Activated naive CD4-positive, alpha-beta T cell (primary cell): ENCODE measurements at places on chromosomes 2 and 18.

DNA sequence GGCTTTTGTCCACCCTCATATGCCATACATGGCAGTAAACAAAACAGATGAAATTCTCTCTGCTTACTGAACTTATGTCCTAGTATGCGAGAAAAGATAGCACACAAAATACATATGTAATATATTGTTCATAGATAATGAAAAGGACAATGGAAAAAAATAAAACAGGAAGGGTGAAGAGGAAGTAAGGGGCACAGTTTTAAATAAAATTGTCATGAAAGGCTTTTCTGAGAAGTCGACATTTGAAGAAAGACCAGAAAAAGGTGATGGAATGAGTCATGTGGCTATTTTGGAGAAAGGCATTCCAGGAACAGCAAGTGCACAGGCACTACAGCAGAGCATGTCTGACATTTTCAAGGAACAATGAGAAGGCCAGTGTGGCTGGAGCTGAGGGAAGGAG, 56.4 kb downstream of the KCNH7 start:
- no peak for DNase-seq

DNA sequence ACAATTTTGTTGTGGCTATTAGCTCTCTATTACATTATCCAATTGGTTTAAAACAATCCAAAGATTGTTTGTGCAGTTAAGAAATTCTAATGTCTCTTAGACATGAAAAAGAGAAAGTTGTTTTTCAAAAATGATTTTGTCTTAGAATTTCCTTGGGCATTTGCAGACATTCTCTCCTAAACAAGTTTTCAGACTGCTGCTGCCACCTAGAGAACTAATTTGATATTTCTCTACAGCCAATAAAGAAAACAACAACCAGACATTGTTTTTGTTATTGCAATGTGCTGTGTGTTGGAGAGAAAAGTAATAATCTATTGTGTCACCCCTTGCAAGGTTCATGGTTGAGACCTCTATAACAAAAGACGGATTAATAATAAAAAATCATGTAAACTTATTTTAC, 119.0 kb upstream of the SYT4 start:
- DNase-seq = no peak

DNA sequence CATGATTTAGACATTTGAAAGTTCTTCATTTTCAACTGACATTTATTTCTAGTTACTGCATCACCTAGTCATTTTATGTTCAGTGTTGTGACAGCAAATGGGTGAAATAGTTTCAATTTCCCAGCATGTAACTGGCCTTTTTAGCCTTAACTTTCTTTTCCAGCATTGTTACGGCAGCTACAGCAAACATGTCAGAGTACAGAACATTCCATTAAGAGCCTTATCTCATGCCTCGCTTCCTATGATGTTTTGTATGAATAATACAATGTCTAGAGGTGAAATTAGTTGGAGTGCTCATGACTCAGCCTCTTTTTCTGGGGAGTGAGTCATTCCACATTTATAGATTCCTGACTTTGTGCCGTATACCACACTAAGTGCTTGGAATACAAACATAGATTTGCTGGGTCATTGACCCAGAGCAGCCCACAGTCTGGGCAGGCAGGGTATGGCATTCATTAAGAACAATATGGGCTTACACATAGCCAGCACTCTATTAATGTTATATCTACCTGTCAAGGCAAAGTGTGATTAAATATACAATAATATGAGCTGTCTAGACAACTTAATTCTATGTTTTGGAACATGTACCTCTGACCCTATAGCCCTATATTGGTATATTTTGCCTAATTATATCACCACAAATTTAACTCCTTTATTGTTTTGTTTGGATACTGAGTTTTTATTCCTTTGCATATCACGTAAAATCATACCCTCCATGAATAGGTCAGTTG, 72.2 kb downstream of the MAP2 start:
- no peak for DNase-seq

- DNase-seq = no peak
Observed at GRCh38 chr2:175003875-175004729, 1.1 kb downstream of the CHN1 start.

DNA sequence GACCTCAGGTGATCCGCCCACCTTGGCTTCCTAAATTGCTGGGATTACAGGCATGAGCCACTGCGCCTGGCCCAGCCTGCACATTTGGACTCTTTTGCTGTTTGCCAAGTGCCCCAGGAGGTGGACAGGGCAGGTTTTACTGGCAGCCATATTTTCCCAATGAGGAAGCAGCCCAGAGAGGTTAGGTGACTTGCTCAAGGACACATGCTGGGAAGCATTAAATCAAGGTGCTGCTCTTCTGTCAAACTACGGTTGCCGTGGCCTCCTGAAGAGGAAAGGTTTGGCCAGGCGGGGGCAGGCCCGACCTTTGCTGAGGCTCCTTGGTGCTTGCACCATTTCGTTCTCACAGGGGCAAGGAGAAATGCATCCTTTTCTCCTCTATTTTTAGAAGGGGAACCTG, 44.0 kb downstream of the DNMT3A start:
- no peak for DNase-seq

DNA sequence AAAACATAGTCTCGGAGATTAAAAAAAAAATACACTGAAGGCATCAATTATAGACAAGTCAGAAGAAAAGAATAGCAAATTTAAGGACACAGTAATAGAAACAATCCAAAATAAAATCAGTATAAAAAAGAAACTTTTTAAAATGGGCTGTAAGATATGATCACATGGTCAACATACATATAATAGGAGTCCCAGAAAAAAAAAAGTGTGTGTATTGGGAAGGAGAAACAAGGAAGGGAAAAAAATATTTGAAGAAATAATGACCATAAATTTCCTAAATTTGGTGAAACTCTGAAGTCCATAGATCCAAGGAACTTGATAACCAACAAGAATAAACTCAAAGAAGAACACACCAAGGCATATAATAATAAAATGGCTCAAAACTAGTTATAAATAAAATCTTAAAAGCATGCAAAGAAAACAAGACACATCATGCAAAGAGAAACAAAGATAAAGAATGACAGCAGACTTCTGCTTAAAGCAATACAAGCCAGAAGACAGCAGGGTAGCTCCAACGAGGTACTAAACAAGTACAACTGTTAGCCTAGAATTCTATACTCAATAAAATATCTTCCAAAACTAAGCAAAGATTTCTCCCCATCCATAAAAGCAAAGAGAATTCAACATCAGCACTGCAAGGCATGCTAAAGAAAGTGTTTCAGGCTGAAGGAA, 115.1 kb downstream of the NBAS start:
- no peak for DNase-seq

- DNase-seq = no peak
Observed at GRCh38 chr2:161857920-161858319, 216.1 kb downstream of the DPP4 start.

DNA sequence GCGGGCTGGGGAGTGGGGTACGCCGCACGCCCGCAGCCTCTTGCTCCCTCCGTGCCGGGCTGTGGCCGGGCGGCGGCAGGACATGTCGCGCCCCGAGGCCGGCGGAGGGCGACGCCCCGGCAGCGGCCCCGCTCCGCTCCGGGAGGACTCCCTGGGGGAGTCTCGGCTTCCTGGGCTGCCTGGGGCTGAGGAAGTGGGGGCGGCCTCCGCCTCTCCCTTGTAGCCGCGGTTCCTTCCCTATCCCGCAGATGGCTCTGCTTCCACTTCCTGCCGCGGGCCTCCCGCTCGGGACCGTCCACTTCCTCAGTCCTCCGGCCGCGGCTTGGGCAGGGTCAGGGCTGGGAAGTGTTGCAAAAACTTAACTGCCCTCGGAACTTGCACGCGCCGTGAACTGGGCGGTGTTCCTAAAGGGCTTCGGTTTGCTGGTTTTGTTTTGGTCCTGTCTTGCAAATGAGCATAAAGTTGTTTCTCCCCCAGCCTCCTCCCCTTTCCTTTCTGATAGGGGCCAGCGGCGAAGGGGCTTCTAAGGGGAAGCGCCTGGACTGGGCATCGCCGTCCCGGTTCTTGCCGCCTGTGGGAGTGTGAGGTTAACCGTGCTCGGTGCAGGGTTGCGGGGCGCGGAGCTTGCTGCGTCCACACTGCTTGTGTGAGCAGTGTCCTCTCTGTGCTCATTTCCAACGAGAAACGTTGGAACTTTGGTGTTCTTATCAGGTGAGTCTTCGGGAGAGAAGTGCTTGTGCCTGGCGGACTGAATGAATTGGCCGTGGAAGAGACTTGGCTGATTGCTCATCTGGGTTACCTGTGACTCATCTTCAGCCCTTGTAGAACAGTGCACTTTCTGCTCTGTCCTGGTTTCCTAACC, 600 bp downstream of the RALB start:
- DNase-seq = peak; percentile 31

DNA sequence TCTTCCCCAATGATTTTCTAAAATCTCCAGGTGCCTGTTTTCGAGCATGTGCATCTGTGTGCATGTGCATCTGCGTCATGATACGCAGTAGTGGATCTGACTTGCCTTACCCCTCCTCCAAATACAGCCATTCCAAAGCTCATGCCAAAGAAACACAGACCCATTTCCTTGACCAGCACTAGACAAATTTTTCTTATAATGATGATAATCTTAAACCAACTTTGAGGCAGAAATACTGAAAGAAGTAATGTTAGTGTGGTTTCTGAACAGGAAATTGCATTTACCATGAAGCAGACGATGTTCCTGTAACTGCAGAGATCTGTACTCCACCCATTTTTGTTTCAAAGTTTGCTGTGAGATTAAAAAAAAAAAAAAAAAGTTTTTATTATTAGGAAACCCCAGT, 25.6 kb downstream of the CYTIP start:
- no peak for DNase-seq

GRCh38 chr2:186431306-186431705, 54.8 kb upstream of the ZC3H15 start:
- no peak for DNase-seq

GRCh38 chr2:221073326-221074049, 498.6 kb downstream of the EPHA4 start:
- no peak for DNase-seq

GRCh38 chr18:39057423-39058064, 1491.9 kb upstream of the CELF4 start:
- DNase-seq = no peak

GRCh38 chr2:210671065-210671464, 114.7 kb downstream of the CPS1 start:
- DNase-seq = no peak

- DNase-seq = peak; percentile 9
Observed at GRCh38 chr2:153519257-153519875, 40.8 kb upstream of the RPRM start.

GRCh38 chr2:200039724-200040650, 84.6 kb downstream of the MAIP1 start:
- no peak for DNase-seq

- DNase-seq = no peak
Observed at GRCh38 chr2:113390124-113390849, 47.2 kb upstream of the ZNG1B start.

DNA sequence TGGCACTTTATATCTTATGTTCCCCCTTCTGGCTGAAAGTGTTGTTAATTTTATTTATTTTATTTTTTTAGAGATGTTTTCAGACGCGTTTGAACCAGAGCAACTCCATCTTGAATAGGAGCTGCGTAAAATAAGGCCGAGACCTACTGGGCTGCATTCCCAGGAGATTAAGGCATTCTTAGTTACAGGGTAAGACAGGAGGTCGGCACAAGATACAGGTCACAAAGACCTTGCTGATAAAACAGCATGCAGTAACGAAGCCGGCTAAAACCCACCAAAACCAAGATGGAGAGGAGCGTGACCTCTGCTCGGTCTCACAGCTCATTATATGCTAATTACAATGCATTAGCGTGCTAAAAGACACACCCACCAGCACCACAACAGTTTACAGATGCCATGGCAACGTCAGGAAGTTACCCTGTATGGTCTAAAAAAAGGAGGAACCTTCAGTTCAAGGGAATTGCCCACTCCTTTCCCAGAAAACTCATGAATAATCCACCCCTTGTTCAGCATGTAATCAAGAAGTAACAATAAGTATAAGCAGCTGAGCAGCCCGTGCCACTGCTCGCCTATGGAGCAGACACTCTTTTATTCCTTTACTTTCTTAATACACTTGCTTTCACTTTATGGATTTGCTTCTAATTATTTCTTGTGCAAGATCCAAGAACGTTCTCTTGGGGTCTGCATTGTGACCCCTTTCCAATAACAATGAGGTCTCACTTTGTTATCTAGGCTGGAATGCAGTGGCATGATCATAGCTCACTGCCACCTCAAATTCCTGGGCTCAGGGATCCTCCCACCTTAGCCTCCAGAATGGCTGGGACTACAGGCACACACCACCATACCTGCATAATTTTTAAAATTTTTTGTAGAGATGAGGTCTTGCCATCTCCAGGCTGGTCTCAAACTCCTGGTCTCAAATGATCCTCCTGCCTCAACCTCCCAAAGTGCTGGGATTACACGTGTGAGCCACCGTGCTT, 55.9 kb downstream of the CACNB4 start:
- DNase-seq = no peak

DNA sequence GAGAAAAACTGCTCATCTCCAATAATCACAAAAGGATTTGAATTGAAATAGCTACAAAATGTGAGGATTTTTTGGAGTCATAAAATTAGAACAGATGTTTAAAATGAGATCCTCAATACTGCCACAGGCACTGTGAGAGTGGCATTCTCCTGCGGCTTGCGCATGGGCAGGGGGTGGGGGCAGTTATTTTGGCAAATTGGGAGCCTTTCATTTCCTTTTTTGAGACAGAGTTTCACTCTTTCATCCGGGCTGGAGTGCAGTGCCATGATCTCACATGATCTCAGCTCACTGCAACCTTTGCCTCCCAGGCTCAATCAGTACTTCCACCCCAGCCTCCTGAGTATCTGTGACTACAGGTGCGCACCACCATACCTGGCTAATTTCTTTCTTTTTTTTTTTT, 42.4 kb downstream of the POMC start:
- DNase-seq = no peak

DNA sequence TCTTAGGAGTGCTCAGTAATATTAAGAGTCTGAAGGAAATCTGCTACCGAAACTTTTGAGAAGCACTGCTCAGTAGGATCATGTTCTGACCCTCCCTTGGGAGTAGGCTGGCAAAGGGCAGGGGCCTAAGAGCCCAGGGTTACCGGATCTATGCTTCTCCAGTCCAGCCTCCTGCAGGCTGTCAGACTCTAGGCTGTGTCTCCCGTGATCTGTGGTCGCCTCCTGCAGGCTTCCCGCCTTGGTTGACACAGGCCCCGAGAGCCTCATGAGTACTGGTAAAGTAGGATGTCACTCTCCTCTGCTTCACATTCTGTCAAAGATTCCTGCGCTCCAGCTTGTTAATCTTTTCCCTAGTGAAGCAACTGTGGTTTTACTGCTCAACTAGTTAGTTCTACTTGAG, 647.8 kb upstream of the RAB6C start:
- DNase-seq = no peak

DNA sequence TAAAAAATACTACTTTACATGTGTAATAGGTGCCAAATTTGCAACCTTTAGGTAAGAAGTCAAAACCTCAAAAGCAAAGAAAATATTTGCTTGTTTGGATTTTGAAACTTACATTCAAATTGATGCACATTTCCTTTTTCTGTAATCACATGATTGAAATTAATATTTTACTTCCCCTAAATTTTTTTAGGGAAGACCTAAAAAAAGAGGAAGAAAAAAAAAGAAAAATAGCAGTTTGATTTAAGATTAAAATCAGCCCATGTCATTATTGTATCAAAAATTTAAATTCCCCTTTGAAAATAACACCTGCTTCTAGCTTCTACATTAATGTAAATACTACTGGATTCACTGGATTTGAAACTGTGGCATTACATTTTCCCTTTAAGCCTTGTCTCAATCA, 68.2 kb upstream of the STON1 start:
- DNase-seq = no peak
